ENCODE measurements at places on chromosomes 3 and 15. TPM values are rescaled to one million over a fixed set of nuclear protein-coding genes. Genes with fewer than 3 reads are reported as not detected.
A peak's percentile ranks its signal among the peaks of the same experiment; 100 is the strongest.

ZDHHC23 gene
- total RNA-seq: 1.3 TPM

ADAMTSL3 gene
- total RNA-seq: 40.7 TPM

GRCh38 chr3:134804508-134805480, 9.7 kb downstream of the EPHB1 start:
- H3K36me3 ChIP-seq: no peaks in the 10 kb centered on the region
- H3K27ac ChIP-seq: no peak overlapping the region
- H3K4me1 ChIP-seq: no peaks in the 10 kb centered on the region

DNA sequence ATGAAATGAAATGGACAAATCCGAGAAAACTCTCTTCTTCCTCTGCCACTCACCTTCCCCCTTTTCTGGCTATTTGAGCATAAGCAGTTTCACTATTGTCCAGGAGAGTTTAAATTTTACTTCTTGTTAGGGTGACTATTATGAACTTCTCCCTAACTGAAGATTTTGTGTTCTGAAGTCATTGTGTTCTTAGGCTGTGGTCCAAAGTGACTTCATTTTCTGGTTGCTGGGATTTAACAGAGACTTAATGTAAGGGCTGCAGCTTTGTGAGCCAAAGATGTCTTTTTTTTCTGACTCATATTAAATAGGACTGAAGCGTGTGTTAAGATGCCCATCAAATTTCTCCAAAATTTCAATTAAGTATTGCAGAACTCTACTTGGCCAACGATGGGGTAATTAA, 46.5 kb upstream of the FSTL1 start:
- H3K27me3 ChIP-seq: no peaks in the 10 kb centered on the region
- no peak for DNase-seq
- H3K36me3 ChIP-seq: no peaks in the 10 kb centered on the region
- peaks cover 33% of the 10 kb centered on the region for H3K4me1 ChIP-seq
- peak overlapping the region; percentile 79 for H3K27ac ChIP-seq

GRCh38 chr3:189967254-189967865, 153.3 kb downstream of the P3H2 start:
- H3K27me3 ChIP-seq: no peaks in the 10 kb centered on the region
- H3K4me1 ChIP-seq: no peaks in the 10 kb centered on the region
- H3K4me3 ChIP-seq: no peak overlapping the region
- H3K27ac ChIP-seq: no peak overlapping the region
- DNase-seq: no peak
- H3K36me3 ChIP-seq: no peaks in the 10 kb centered on the region
